ENCODE measurements at places on chromosomes 7 and 10.

- DNase-seq = no peak
Observed at GRCh38 chr10:54667136-54667535, 133.9 kb downstream of the PCDH15 start.

- no peak for DNase-seq
Observed at GRCh38 chr10:113099431-113100183, 149.6 kb downstream of the TCF7L2 start.

GRCh38 chr10:73956476-73957359 is 41.2 kb upstream of the VCL start:
- no peak for DNase-seq

- no peak for DNase-seq
Observed at GRCh38 chr10:104735036-104735756, 94.1 kb downstream of the SORCS3 start.

- DNase-seq = no peak
Observed at GRCh38 chr10:91944880-91945630, 21.5 kb downstream of the BTAF1 start.

DNA sequence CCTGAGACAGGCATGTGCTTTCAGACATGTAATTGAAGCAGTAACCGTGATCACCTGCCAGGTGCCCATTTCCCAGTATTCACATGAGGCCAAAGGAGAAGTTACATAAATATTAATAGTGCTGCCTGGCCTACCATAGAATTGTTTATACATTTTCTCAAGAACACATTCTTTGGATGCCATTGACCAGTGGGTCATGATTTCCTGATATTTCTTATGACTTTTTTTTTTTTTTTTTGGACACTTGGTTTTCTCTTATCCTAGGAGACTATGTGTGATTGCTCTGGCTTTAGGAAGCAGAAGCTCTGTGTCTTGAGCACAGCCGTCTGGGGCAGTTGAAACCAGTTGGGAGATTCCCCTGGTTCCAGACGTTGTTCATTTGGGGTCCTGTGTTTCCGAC is 143.9 kb upstream of the NPS start:
- no peak for DNase-seq

DNA sequence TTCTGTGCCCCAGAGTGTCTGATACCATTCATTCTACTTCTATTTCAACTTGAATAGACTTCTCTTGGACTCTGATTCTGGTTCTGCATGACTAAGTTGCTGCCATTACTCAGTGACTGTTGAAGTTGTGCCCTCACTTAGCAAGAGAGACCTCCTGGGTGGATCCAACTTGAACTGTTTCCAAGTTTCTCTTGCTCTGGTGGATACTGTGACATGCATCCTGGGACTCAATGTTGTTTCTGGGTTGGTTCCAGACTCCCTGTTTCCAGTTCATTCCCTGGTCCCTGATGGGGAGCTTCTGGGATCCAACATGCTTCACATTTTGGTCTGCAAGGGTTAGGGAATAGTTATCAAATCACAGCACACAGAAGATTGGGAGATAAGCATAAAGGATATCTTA is 26.2 kb upstream of the PRPF18 start:
- no peak for DNase-seq

DNA sequence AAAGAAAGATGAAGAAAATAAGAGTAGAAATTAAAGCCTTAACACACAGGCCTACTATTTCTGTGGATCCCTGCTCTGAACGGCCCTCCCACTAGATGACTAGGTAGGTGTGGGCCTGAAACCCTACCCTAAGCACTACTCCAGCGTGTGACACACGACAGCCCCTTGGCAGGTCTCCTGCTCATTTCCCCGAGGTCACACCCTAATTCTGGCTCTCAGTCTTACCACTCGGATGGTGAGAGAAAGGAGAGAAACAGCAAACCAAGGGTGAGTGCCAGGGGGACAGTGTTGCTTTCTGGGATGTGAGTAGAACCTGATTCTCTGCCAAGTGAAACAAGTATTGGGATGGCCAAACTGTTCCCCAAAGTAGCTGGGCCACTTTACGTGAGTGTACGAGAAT is 12.1 kb downstream of the GALNTL5 start:
- no peak for DNase-seq

DNA sequence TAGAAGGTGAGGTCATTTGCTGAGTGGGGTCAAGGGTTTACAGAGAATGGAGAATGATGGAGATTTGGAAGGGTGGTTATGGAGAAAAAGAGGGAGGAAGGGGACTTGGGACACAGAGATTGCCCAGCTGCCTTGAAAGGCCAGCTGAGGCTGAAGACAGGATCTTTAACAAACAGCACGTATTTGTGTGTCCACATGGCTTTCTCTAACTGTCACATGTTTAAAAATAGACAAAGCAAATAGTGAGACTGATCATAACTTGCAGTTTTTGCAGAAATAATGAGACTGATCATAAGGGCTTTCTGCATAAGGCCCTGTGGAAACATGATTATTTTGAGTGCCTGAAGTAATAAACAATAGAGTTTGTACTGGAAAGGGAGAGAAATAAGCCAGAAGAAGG is 212.7 kb downstream of the HDAC9 start:
- no peak for DNase-seq

- no peak for DNase-seq
Observed at GRCh38 chr7:73742753-73743641, 4.4 kb upstream of the ABHD11 start.

GRCh38 chr7:126501617-126502016 is 751.1 kb downstream of the GRM8 start:
- DNase-seq = no peak

DNA sequence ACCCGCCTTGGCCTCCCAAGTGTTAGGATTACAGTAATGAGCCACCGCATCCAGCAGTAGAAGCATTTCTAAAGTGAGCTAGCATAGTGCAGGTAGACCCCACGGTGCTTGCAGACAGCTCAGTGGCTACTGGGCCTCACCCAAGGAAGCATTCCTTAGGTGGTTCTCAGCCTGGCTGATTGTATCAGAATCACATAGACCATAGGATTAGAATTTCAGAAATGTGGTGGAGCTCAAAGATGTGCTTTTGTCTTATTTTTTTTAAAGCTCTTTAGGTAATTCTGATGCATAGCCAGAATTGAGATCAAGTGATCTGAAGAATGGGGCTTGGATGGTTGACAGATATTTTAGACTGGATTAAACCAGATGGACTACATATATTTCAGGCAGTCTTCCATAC is 10.9 kb downstream of the ANLN start:
- no peak for DNase-seq

DNA sequence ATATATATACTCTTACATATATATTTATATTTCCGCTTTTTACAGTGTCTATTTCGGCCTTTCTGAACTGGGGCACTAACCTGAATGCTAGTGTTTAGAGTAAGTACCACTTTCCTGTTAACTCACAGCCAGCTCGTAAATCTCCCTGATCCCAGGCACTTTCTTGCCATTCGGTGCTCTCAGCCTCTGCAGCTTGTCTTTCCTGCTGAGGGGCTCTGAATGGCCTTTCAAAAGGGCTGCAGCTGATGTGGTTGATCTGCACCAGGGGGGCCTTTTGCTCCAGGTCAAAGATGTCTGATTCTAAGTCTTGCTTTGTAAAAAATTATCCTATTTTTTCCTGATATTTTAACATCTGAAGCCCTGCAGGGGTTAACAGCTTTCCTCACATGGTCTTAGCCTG is 25.5 kb upstream of the HPS1 start:
- no peak for DNase-seq

DNA sequence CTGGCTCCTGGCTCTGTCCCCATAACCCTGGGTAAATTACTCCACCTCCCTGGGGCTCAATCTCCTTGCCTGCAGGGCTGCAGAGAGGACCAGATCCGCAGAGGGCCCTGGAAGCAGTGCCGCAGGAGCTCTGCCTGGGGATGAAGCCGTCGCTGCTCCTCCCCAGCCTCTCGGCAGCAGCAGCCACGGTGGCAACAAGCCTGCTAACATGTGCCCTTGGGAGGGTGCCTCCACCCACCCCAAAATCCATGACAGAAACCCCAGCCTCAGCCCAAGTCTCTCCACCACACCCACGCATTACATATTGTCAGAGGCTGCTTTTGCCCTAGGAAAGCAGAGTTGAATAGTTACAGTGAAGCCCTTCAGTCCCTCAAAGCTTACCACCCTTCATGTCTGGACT is 486.4 kb upstream of the FOXK1 start:
- DNase-seq = no peak

Data from activated naive CD4-positive, alpha-beta T cell treated with anti-CD3 and anti-CD28 coated beads, Interleukin-2, amount 50 U/mL, for 16 hours (primary cell).